Dorsolateral prefrontal cortex (tissue), 122 donors: ENCODE measurements at places on chromosomes 3 and 15. TPM values are rescaled to one million over a fixed set of nuclear protein-coding genes. Genes with fewer than 3 reads are reported as not detected.

FBXO22 gene
- total RNA-seq: 27.8 TPM

SCG5 gene
- total RNA-seq: 261 TPM

JMJD7 gene
- 30.9 TPM for total RNA-seq

IGSF10 gene
- total RNA-seq: 0.78 TPM
